ENCODE measurements at places on chromosomes 5 and 9. TPM values are rescaled to one million over a fixed set of nuclear protein-coding genes. Genes with fewer than 3 reads are reported as not detected.
A peak's percentile ranks its signal among the peaks of the same experiment; 100 is the strongest.

The TMEM215 gene
- not detected for total RNA-seq

DNA sequence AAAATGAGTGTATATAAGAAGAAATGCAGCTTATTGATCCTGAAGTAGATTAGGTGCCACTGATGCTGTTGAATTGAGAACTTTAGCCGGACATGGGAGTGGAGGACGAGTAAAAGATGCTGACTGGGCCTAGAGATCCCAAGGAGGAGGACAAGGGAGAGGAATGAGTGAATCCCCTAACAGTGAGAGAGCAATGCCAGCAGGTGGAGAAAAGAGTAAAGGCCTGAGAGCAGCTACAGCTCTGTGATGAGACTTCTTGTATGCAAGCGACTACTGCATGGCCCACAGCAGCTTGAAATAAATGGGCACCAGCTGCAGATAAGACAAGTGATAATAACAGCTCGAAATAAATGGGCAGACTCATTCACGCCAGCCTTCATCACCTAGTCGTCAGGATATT is 44.5 kb upstream of the JMY start:
- no peak for DNase-seq

DNA sequence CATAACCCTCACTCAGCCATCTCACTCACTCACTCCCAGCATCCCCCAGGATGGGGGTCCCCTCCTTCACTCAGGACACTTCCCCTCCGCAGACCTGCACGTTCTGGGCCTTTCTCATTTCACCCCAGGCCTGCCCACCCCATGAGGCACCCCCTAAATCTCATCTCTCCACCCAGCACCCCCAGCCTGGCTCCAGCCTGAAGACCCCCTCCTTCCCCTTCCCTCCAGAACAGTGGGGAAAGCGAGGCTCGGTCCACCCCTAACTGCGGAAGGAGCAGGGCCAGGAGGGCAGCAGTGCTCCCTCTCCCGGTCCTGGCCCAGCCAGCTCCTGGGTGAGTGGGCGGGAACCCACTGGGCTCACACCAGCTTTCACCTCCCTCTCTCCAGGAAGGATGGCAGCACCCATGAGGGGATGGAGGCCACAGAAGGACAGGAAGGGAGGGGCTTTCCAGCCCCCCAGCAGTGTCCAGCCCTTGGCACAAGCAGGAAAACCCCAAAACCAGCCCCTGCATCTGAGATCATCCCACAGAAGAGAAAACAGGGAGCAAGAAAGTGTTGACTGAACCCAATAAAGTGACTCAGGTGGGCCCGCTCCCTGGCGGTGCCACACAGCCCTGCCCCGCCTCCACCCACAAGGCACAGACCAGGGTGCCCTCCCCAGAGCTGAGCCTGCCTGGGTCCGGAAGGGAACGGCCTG is 55.0 kb downstream of the LRSAM1 start:
- DNase-seq: no peak

- DNase-seq: no peak
Observed at GRCh38 chr9:15693701-15694100, 140.9 kb downstream of the CCDC171 start.

DNA sequence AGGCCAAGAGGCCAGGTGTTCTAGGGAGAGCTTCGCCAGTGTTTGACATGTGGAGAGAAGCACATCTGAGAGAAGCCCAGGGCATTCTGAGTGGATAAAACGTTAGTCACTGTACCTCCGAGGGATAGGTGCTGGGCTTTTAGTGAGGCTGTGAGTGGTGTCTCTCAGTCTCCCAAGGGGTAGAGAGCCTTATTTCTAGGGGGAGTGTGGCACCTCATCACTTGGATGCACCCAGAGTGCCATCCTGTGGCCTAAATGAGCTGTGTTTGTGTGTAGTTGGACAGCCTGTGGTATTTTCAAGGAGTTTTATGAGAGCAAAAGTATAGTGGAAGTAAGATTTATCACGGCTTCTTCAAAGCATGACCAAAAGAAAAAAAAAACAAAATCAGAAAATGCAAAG is 1046.9 kb upstream of the WWC1 start:
- no peak for DNase-seq

GRCh38 chr5:147481376-147481775 is 28.5 kb downstream of the DPYSL3 start:
- no peak for DNase-seq

- no peak for DNase-seq
Observed at GRCh38 chr5:94263068-94263467, 355.3 kb downstream of the KIAA0825 start.

DNA sequence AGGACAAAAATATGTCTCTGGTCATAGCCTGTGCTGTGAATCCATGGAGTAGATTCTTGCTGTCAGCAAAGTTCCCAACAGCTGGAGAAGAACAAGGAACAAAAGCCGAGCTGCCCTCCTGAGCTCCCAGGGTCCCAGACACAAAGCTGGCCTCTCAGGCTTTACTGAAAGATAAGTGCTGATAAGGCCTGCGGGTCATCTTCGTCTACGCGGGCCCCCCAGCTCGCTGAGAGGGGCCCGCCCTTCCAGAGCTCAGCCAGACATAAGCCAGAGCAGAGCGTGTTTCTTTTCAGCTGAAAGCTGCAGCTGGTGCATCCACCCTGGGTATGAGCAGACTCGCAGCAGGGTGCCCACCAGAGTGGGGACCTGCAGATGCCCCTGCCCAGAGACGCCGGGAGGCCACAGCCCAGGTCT is 84.7 kb downstream of the HSD17B3 start:
- peak; percentile 20 for DNase-seq

GRCh38 chr5:14183187-14183939 is 40.2 kb downstream of the TRIO start:
- DNase-seq: no peak

The PIP5KL1 gene
- 1.3 TPM for total RNA-seq

The CER1 gene
- not detected for total RNA-seq

DNA sequence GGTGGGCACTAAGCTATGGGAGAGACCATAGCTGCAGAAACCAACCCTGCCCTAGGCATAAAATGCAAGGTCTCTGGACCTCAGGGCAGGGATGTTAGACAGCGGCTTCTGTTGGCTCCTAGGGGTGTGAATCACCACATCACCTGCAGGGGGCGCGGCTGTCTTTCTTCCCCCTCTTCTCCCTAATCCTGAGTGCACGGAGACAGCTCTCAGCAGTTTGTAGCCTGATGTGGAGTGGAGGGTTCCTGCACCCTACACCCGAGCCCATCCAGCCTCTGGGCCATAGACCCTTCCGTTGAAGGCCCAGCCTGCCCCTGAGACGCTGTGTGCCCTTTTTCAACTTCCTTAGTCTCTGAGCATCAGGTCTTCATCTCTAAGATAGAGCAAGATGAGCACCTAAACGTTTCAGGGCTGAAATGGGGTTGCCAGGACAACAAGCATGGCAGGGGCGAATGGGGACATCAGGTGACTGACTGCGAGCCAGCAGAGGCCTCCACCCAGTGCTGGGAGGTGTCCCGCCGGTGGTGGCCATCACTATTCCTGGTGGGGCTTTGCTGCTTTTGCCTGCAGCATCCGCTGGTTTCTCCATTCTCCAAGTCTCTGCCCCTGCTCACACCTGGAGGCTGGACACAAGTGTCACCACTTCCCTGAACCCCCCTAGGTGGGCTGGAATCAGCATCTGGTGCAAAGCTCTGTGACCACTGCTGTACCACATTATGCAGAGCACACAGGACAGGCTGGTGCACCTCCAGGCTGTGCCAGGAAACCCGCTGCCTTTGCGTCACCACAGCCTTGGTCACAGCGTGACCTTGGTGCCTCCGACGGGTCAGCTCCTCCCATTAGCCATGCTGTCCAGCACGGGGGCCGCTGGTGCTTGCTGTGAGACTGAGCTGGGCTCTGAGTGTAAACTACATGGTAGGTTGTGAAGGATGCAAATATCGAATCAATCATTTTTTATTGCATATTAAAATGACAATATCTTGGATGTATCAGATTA is 2.5 kb upstream of the SEC16A start:
- DNase-seq: peak; percentile 85

GRCh38 chr9:86402591-86402990 is 48.4 kb upstream of the TUT7 start:
- no peak for DNase-seq

DNA sequence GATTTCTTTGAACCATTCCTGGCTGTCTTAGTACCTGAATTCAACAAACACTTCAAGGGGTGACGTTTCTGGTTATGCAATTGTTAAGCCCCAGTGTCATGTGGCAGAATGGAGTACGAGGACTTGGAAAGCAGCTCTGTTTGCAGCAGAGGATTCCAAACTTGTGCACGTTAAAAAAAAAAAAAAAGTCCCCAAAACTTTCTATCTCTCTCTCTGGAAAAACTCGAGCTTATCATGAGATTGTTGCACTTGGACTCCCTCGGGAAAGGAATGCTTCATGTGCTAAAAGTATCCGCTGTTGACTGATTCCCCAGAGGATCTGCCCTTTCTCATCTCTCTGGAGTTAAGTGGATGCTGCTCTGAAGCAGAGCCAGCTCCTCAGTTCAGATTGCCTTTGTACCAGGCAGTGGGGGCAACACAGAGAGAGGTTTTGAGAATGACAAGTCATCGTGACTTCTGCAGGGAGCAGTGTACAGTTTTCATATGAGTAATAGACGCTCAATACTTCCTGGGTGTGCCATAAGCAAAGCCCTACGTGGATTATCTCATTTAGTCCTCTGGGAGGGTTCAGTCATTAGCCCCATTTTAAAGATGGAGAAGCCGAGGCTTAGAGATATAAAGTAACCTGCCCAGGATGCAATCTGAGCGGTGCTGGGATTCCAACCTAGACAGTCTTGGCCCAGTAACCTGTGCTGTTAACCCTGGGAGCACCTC is 28.1 kb downstream of the TMOD1 start:
- no peak for DNase-seq

The DMRT2 gene
- total RNA-seq: 4.0 TPM

DNA sequence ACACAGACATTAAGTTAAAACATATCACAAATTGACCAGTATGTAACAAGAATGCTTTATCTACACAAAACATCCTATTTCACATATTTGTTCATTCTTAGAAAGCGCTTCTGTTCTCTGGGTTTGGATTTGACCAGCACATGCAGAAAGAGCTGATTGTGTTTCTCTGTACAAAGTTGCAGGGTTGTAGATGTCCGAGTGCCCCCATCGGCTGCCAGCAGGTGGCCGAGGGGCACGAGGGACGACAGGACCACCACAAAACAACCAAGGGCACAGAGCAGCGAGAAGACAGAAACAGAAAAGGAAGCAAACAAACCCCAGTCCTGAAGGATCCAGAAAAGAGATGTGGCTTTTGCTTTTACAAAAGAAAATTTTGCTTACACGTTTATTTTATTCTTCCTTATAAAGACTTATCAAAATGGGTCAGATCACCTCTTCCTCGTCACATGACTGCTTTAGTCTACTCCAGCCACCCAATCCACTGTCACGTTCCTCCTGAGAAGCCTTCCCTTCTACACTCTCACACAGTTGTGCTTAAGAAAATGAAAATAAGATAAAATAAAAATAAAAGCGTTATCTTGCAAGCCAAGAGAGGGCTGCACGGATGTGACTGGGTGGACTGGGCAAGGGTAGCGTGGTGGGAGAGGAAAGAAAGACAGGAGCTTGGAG is 9.5 kb downstream of the OTP start:
- DNase-seq: no peak

DNA sequence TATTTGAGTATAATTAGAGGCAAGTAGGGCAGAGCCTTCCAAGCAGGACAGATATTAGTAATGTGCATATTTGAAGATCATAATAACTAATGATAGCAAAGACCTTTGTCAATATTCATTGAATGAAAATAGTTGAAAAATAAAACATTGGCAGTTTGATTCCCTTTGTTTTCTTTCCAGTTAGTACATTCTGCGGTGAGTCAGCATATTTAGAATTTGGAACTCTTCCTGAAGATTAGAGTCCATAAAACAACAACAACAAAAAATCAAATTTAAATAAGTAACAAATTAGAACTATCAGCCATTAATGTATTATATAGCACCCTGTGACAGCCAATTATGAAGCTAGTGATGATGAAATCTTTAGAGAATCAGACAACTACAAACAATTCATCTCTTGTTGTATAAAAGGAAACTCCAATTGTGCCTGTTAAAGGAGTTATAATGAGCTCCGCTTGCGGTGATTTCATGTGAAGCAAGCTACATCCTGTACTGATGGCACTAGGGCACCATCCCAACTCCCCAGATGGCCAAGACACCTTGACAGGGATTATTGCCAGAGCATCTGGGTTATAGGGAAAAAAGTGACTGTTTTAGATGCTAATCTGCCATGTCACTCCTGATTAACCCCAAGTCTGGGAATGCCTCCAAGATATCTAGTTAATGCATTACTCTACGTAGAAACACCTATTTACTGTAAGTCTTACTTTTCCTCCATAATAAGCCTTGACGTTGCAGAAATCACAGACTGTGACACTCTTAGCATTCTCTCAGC is 6.8 kb downstream of the IFNA8 start:
- no peak for DNase-seq

- no peak for DNase-seq
Observed at GRCh38 chr5:138657360-138657759, 82.2 kb upstream of the HSPA9 start.

DNA sequence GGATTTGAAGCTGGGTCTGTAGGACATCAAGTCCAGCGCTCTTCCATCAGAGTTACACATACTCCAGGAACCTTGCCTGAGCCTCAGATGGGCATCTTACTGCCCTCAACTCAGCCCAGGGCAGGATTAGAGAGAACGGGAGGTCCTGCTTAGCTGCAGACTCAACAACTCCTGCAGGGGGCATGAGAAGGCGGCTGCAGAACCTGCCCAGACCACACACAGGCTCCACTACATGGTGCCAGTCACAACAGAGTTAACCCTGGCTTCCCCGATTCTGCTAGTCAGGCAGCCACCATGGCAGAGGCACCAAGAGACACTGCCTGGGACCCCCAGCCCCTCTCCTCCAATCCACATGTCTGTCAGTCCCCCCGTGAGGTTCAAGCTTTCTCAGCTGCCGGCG is 23.9 kb upstream of the CPLX2 start:
- DNase-seq: no peak

DNA sequence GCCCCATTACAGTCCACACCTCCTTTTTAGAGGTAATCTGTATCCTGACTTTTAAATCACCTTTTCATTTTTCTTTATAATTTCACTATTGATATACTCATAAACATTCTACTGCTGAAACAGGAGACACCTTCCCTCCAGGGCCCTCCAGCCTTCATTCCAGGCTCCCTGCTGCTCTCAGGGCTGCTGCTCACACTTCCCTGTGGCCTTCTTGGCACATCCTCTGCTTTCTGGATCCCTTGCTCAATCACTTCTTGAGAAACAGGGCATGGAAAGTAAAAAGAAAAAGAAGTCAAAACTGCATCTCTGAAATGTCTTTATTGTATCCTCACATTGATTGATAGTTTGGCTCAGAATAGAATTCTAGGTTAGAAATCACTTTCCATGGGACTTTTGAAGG is 19.3 kb upstream of the WNT8A start:
- DNase-seq: no peak

DNA sequence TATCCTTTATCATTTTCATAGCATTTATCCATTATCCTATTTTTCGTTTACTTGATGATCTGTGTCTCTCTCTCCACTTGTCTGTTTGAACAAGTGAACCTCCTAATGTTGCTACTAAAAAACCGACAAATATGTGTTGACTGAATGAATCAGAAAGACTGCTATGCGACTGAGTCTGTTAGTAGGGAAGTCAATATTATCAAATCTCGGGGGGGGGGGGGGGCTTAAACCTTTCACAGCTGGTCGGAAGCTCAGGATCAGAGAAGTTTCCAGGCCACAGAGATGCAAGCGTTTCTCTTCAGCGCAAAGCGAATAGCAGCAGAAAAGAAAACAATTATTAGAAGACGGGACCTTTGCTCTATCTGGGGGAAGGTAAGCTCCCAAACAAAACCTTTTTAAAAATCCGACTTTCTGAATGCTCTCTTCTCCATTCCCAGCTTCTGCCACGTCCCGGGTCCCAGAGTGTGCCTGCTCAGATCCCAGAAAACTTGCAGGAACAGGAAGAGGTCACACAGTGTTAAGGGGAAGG is 412 bp downstream of the RIOK2 start:
- no peak for DNase-seq

GRCh38 chr9:71729816-71730526 is 38.3 kb downstream of the CEMIP2 start:
- DNase-seq: no peak
